Activated T-helper 9 cell treated with anti-CD3 and anti-CD28 coated beads, Interleukin-2, amount 50 U/mL, for 16 hours (primary cell): ENCODE measurements at places on chromosomes 4 and X.

DNA sequence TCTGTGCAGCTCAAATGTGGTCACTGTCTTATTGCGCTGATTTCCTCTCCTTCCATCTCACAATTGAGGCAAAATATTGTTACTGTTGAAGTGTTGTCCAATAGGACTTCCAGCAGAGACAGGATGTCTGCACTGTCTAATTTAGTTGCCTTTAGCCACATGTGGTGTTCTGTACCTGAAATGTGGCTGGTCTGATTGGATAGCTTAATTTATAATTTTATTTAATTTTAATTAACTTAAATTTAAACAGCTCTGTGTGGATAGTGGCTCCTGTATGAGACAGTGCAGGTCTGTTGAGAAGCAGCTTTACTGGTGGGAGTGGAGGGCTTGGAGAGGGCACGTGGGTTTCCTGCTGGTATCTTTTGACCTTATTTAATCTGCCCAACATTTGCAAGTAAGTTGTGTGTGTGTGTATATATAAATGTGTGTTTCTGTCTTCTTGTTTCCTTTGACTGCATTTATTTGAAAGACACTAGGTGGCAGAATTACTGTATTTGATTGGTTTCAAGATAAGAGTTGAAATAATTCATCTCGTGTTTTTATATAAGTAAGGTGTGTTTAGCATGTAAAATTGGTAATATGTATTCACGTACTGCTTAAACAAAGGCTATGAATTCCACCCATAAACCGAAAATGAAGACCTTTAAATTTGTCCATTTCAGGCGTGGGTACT, 55.3 kb upstream of the MSANTD1 start:
- DNase-seq: no peak

GRCh38 chr4:86946868-86947500, 12.2 kb downstream of the AFF1 start:
- DNase-seq: no peak

DNA sequence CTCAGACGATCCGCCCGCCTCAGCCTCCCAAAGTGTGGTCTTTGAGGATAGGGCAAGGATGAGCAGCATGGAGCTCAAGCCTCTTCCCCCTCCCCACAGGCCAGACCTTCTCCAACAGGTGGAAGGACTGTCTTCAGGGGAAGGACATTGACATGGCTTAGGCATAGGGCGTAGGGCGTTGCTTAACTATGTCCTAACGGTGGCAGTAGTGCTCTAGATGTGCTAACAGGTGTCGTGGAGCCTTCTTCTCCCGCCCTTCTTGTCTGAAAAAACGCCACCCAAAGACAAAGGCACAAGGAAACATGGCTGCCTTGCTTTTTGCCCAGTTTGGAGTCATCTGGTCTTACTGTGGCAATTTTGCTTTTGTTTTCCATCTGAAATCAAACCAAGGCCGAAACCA, 219.8 kb downstream of the OR13H1 start:
- peak; percentile 58 for DNase-seq

DNA sequence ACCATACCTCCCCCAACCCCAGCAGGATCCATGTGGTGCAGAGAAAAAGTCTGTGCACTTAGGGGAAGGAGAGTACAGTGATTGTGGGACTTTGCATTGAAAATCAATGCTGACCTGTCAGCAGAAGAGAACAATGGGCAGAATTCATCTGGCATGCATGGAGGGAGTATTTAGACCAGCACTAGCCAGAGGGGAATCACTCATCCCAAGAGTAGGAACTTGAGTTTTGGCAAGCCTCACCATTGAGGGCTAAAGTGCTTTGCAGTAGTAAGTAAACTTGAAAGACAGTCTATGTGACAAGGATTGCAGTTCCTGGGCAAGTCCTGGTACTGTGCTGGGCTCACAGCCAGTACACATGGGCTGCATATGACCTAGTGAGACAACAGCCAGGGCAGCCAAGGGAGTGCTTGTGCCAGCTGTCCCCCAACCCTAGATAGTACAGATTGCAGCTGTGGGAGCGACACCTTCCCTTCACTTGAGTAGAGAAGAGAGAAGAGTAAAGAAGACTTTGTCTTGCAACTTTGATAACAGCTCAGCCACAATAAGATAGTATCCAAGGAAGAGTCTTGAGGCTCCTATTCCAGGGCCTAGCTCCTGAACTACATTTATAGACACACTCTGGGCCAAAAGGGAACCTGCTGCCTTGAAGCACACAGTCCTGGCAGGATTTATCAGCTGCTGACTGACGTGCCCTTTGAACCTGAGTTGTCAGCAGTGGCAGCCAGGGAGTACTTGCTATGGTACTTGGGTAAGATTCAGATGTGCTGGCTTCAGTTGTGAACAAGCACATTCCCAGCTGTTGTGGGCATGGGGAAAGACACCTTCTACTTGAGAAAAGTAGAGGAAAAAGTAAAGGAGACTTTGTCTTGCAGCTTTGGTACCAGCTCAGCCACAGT, 48.7 kb downstream of the HDX start:
- no peak for DNase-seq

- DNase-seq: no peak
Measured at GRCh38 chrX:49309401-49309981, 6.0 kb downstream of the GAGE10 start.

GRCh38 chr4:10364194-10364593, 93.0 kb downstream of the ZNF518B start:
- no peak for DNase-seq

DNA sequence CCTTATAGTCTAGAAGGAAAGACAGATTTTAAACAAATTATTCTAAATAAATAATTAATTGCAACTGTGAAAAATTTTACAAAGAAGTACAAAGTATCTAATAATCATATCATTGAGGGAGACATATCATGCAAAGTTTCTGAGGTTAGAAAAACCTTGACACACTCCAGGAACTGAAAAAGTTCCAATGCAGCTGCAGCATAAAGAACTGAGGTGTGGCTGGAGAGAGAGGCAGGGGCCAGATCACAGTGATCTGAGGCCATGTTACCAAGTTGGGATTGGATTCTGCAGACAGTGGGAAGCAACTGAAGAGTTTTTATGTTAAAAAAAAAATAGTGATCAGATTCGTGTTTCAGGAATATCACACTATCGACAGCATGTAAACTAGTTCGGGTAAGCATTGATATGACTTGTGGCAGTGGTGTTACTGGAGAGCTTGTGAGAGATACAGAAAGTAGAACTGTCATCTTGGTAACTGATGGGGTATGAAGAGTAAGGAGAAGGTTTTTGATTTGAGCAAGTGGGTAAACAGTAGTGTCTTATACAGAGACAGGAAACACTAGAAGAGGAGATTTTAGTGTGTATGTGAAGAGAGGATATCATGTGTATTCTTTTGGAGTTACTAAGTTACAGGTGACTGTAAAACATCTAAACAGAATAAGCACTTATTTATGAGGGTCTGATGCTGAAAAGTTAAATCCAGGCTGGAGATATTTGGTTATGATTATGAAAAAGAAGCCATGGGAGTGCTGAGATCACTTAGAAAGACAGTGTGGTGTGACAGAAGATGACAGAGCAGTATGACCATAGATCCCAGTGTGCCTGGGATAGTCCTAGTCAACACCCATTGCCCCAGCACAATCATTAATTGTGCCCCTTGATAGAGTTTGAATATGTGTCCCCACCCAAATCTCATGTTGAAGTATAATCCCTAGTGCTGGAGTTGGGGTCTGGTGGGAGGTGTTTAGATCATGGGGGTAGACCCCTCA, 15.6 kb upstream of the SPRY1 start:
- DNase-seq: no peak

DNA sequence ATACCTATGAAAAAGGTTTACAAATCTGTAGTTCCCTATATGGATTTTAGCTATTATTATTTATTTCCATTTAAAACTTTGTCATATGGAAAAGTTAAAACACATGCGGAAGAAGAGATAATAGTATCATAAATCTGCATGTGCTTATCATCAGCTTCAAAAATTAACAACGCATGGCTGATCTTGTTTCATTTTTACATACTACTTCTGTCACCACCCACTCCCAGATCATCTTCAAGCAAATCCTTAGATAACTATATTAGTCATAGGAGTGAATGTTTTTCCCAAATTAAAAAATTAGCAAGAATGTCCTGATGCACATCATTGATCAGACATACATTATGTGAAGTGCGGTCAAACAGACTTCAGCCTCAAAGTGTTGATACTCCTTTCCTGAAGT, 24.6 kb upstream of the MOB1B start:
- DNase-seq: no peak

GRCh38 chr4:8333726-8334460, 64.3 kb downstream of the HTRA3 start:
- DNase-seq: no peak

- no peak for DNase-seq
Measured at GRCh38 chr4:26482508-26483462, 7.5 kb downstream of the CCKAR start.

GRCh38 chr4:119743644-119744043, 115.0 kb upstream of the PDE5A start:
- no peak for DNase-seq

- DNase-seq: peak; percentile 65
Measured at GRCh38 chr4:985123-985830, 1.6 kb upstream of the IDUA start.

- no peak for DNase-seq
Measured at GRCh38 chr4:25859429-25860148, 3.2 kb downstream of the SEL1L3 start.

- DNase-seq: no peak
Measured at GRCh38 chrX:43238461-43238945, 417.6 kb upstream of the MAOA start.

- DNase-seq: no peak
Measured at GRCh38 chr4:108813261-108813660, 50.4 kb upstream of the ETNPPL start.

DNA sequence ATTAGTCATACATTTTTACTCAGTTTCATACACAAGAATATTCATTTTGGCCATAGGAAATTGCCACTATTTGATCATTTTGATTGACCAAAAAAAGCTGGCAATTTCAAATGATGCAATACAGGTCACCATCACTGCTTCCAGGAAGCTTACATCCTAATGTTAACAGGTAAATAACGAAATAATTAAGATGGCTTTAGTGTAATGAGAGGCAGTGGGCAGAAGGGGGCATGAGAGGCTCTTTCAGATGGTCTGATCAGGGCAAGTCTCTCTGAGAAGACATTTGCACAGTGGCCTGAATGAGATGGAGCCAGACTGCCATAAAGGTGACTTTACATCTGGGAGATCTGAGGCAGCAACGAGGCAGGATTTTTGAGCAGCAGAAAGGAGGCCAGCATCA, 170.7 kb downstream of the SLIT2 start:
- no peak for DNase-seq

GRCh38 chr4:40963897-40964478, 214.2 kb downstream of the NSUN7 start:
- DNase-seq: no peak

DNA sequence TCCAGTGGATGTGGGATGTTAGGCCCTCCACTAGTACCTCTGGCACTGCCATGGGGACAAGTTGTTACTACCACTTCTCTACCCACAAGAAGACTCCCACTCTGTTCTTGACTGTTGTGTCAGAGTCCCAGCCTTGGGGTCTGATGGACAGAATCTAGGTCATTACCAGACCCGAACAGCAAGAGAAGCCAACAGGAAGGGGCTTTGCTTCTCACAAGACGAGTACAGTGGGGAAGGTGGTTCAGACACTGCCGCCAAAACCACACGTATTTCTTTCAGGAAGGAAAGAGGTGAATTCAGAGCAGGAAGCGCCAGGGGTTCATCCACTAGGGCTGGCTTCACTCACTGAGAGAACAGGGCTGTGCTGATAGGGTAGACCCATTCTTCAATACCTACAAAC, 161.3 kb upstream of the KIT start:
- DNase-seq: no peak

DNA sequence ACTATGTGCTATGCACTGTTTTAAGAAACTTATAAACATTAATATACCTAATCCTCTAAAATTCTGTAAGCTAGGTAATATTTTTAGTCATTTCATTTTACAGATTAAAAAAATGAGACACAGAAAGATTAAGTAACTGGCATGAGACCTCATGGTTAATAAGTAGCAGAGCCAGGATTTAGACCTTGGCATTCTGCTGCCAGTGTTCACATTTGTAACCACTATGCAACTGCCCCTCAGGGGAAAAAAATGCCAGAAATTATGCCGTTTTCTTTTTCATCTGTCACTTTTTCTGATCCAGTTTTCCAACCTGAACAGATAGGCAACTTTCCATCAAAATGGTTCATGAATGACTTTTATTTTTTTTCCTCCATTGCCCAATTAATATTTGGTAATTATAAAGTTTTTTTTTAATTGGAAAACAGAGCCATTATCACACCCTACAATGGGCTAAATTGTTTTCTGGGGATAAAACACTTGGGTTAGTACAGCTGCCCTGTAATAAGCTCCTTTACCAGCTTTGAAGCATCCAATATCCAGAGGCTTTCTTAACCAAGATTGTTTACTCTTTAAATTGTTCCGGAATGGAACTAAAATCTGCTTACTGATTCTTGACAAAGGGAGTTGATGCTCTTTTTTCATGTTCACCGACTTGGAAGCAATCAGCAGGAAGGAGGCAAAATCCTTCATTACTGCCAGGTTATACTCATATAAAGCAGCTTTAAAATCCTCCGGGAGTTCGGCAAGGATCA, 56.4 kb upstream of the DDX60 start:
- no peak for DNase-seq

DNA sequence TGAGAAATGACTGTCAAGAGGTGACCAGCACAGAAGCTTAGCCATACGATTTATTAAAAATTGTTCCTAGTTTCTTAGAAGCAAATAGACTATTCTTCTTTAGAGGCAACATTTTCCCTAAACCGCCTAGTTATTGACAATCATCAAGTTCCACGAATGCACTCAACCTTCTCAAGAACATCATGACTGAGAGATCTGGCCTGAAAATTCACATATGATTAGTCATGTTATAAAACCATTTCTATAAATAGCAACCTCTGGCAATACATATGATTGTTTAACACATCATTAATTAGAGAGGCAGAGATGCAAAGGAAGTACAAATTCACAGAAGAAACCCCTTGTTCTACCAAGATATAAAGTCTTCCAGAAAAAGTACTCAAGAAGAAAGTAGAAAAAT, 6.7 kb downstream of the NUP62CL start:
- no peak for DNase-seq

- DNase-seq: no peak
Measured at GRCh38 chr4:120664851-120665250, 257.7 kb downstream of the PRDM5 start.

GRCh38 chrX:102966701-102967100, 29.6 kb downstream of the RAB40AL start:
- no peak for DNase-seq

DNA sequence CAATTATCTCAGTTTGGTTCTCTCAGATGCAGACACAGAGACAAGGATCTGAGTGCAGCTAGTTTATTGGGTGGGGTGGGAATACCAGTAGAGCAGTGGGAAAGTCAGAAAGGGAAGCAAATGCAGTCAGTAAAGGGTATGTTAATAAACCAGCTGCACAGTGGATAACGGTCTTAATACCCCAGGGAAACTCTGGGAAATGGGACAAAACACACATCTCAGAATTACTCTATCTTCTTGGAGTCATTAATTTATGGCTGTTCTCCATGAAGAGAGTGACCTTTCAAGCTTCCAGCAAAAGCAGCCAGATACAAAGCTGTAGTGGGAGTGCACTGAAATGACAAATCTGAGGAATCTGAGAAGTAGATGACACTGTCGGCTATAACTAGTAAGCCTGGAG, 73.3 kb upstream of the NALF2 start:
- DNase-seq: no peak

- DNase-seq: no peak
Measured at GRCh38 chr4:137378393-137378792, 153.9 kb downstream of the PCDH18 start.
